ENCODE measurements at places on chromosomes 4 and X.
A peak's percentile ranks its signal among the peaks of the same experiment; 100 is the strongest.

- DNase-seq: no peak
These were observed 146.7 kb upstream of the CXXC4 start for GRCh38 chr4:104641418-104641817.

- no peak for DNase-seq
These were observed 102.7 kb upstream of the DHX15 start for GRCh38 chr4:24686866-24687692.

DNA sequence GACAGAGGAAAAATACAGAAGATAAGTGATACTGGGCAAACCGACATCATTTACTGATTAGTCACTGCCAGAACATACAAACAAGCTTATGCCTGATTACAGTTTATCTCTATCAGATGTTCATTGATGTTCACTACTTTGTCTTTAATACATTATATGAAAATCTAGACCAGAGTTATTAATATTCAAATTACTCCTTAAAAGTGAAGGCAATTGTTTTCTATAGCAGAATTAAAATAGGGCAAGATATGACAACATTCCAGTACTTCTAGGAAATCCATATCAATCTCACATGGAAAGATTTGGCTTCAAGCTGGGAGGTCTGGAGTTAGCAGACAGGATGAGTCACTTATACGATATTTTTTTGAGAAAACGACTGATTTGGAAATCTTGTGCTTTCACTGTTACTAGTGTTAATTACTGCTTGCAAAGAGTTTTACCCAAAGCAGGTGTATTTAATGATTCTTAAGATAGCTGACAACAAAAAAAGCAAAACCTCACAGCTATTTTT, 31.8 kb downstream of the HPGD start:
- no peak for DNase-seq

- DNase-seq: peak; percentile 90
These were observed 25.0 kb downstream of the TACC3 start for GRCh38 chr4:1746265-1746691.

DNA sequence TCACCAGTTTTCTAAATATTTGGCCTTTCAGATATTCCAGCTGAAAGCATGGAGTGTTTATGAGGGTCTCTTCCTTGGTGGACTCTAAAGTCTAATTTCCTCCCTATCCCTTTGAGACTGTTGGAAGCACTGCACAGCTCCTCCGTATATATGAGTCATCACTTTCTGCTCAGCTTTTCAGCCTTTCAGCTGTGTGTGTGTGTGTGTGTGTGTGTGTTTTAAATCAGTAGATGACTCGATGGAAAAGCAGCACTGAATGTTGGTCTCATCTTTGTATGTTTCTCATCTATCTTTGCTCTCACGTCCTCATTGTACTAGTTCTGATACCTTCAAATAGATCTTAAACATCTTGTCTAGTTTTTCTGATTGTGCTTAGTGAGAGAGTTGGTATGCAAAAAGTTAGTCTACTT, 81.6 kb downstream of the ZFX start:
- peak; percentile 22 for DNase-seq

- no peak for DNase-seq
These were observed 47.2 kb downstream of the SEL1L3 start for GRCh38 chr4:25815586-25815985.

DNA sequence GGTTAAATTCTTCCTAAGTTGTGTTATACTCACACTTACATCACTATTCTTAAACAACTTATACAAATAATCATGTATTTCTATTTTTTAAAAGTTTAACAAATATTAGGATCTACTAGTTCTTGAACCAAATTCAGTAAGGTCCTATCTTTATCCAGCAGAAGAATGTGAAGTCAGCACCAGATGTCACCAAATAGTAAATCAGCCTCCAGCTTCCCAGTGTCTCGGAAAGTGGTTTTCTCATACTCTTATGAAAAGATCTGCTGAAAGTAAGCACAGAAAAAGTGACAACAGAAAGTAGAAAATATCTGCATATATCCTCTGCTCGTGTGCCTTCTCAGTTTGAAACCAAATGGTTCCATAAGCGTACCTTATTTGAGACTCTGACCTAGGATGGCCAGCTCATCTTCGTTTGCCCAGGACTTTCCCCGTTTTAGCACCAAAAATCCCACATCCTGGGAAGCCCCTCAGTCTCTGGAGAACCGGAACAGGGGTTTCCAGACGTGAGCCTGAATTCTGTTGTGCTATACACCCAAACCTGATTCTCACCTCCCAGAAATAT, 98.0 kb upstream of the DCLK2 start:
- no peak for DNase-seq

GRCh38 chr4:100935090-100935489, 412.2 kb downstream of the PPP3CA start:
- no peak for DNase-seq

GRCh38 chrX:69163936-69164741, 1.1 kb downstream of the PJA1 start:
- peak; percentile 73 for DNase-seq

- DNase-seq: no peak
These were observed 89.9 kb upstream of the KCTD8 start for GRCh38 chr4:44538534-44538933.

GRCh38 chrX:55709735-55710134, 7.8 kb upstream of the RRAGB start:
- no peak for DNase-seq

DNA sequence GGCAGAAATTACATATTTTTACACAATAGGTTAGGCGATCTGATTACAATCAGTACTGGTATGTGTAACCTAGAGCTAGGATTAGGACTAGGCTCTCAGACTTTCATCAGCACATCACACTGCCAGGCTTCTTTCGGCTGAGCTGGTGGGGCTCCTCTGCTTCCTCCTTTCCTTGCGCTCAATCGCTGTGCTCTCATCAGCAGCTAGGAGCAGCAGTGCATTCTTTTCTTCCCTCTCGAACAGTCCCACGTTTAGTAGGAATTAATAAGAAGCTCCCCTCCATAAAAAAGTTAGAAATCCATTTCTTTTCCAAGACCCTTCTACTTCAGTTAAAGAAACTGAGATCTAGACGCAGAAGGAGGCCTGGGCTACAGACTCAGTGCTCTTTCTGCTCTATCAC, 350.4 kb downstream of the SPRY1 start:
- DNase-seq: no peak

DNA sequence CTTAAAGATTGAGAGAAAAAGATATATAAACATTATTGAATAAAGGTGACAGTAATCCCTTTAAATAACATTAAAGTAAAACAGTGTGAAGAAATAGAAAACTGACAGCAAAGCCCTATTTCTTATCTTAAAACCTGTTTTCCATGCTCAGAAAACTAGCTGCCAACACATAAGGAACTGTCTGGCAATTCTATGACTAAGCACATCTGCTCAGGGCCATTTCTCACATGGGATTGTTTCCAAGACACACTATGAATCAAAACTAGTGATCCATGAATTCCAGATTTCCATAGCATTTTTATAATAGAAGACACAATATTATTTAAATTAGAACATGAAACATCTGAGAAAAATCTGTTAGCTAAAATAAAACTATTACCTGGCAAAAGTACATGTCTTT, 113.4 kb downstream of the SCLT1 start:
- no peak for DNase-seq

DNA sequence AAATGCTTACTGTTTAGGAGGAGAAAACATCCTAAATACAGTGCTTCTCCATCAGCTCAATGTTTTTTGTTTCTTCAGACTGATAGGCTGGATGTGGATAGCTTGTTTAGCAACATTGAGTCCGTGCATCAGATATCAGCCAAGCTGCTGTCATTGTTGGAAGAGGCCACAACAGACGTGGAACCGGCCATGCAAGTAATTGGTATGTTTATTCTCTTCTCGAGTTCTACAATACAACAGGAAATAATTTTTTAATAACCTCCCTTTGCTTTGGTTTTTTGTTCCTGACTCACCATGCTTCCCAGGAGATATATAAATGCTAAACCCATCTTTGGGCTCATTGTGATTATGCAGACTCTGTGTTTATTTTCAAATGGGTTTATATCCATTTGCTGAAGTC, 60.9 kb downstream of the ARHGEF38 start:
- DNase-seq: no peak

GRCh38 chrX:86014421-86014820, 32.9 kb downstream of the CHM start:
- DNase-seq: no peak

GRCh38 chrX:131792789-131793462, 230.2 kb upstream of the STK26 start:
- no peak for DNase-seq

- DNase-seq: no peak
These were observed 10.6 kb downstream of the HMX1 start for GRCh38 chr4:8860892-8861575.

DNA sequence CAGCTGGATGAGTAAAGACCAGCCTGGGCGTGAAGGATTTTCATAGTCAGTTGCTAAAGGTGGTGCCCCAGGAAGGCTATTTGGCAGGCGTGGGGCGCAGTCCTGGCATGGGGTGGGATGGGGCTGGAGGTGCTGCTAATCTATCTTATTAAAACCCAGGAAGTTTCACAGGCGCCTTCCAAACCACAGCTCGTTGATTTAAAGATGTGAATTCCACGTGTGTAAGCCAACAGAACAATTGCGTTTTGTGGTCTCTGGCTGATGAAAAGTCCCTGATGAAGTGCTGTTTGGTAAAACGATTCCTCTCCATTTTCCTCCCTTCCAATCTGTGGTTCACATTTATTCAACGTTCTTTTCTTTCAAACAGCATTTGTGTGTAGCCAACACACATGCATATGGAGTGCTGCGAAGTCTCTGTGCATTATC, 105.0 kb downstream of the TBL1X start:
- no peak for DNase-seq

DNA sequence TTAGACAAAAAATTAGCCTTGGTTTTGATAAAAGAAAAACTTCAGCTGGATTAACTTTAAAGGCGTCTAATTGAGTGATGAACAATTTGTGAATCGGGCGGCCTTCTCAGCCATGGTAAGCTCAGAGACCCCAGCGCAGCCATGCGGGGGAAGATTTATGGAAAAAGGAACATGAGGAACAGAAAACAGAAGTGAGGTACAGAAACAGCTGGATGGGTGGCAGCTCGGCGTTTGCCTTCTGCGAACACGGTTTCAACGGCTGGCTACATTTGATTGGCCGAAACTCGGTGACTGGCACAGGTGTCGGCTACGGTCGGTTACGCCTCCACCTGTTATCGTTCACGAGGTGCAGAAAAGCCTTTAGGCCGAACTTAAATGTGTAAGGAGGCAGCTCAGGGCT, 401.4 kb upstream of the FAT1 start:
- no peak for DNase-seq

DNA sequence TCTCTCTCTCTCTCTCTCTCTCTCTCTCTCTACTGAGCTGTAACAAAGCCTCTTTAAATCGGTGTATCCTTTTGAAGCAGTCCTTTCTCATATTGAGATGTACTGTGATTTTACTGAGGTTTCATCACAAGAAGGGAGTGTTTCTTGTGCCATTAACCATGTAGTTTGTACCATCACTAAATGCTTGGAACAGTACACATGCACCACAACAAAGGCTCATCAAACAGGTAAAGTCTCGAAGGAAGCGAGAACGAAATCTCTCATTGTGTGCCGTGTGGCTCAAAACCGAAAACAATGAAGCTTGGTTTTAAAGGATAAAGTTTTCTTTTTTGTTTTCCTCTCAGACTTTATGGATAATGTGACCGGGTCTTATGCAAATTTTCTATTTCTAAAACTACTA, 37.2 kb downstream of the HPF1 start:
- no peak for DNase-seq

GRCh38 chr4:171582961-171583581, 230.1 kb upstream of the GALNTL6 start:
- no peak for DNase-seq

- no peak for DNase-seq
These were observed 7.6 kb upstream of the SOWAHB start for GRCh38 chr4:76905521-76905920.

- no peak for DNase-seq
These were observed 13.2 kb upstream of the HCCS start for GRCh38 chrX:11097933-11098332.

DNA sequence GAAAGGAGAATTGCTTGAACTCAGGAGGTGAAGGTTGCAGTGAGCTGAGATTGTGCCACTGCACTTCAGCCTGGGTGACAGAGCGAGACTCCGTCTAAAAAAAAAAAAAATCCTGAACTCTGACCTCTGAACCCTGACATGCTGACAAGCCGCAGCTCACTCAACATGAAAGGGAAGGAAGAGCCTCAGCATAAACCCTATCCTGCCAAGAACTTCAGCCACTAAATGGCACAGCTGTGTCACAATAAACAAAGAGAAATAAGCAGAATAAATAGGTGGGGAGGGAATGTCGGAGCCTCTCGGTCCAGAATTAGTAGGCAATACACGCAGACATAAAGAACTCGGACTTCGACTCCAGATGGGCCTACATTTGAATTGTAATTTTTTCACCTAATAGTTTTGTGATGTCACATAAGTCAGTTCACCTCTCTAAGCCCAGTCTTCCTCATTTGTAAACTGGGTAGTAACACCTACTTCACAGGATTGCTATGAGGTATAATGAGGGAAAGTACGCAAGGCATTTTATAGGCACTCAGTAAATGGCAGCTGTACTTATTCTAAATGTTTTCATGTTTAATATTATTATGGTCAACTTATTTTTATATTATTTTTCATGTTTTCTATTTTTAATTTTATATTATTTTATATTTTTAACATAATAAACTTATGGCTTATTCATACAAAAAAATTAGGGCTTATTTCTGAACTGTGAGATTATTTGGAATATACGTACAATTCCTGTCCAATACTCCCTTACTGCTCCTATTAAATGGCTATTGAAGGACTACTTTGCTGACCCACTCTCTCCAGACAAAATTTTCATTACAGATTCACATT, 243.4 kb downstream of the SCFD2 start:
- no peak for DNase-seq

DNA sequence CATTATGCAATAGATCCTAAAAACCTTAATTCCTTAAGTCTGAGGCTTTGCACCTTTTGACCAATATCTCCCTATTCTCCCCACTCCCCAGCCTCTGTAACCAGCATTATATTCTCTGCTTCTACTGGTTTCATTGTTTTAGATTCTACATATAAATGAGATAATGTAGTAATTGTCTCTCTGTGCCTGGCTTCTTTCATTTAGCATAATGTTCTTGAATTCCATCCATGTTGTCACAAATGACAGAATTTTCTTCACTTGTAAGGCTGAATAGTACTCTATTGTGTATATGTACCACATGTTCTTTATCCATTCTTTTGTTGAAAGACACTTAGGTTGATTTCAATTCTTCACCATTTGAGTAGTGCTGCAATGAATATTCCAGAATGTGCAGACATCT, 66.0 kb downstream of the MAGEC1 start:
- no peak for DNase-seq

DNA sequence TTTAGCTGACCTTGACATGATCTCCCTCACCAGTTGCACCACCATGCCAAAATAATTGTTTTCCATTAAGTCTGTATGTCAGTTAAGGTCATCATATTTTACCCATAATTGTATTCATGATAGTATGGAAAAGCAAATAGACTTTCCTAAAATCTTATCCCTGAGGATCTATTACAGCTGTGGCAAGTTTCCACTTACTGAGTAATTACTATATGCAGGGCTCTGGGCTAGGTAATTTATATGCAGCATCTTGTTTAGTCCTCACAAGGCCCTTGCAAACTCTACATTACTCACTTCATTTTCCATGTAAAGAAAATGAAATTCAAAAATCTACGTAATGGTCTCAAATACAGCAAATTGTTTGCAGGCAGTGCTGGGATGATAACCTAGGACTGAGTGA, 34.8 kb downstream of the YIPF7 start:
- DNase-seq: no peak

- DNase-seq: peak; percentile 29
These were observed 37.9 kb upstream of the OTUD4 start for GRCh38 chr4:145218251-145218650.

Measured in GM13976 (cell line).